ENCODE measurements at places on chromosomes 13 and 19. TPM values are rescaled to one million over a fixed set of nuclear protein-coding genes. Genes with fewer than 3 reads are reported as not detected.

LGALS14 gene
- total RNA-seq = not detected

ITGBL1 gene
- not detected for total RNA-seq

RAB20 gene
- 5.1 TPM for total RNA-seq

PNMA8C gene
- total RNA-seq = not detected

CEACAM7 gene
- not detected for total RNA-seq

GRCh38 chr19:35419046-35419445 lies 29.0 kb upstream of the FFAR2 start:
- H3K4me1 ChIP-seq = peaks cover 3% of the 10 kb centered on the region
- no peaks in the 10 kb centered on the region for H3K36me3 ChIP-seq
- no peaks in the 10 kb centered on the region for H3K27me3 ChIP-seq
- no peak overlapping the region for H3K4me3 ChIP-seq
- no peak for DNase-seq
- no peak overlapping the region for H3K27ac ChIP-seq

DNA sequence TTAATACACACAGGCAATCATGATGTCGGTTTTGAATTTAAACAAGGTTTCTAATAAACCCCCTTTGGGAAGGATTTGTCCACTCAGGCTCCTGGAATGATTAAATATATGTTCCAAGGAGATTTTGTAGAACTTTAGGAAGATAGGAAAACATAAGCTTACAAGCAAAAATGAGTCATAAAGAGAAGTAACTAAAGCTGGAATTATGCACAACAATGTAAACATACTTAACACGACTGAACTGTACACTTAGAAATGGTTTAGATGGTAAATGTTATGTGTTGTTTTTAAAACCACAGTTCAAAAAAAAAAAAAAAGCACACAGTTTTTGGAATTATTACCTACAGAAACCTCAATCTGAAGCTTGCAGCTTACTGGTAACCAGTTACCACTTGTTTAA lies 304.4 kb downstream of the NALCN start:
- no peaks in the 10 kb centered on the region for H3K36me3 ChIP-seq
- no peak overlapping the region for H3K4me3 ChIP-seq
- H3K27me3 ChIP-seq = no peaks in the 10 kb centered on the region
- DNase-seq = no peak
- no peaks in the 10 kb centered on the region for H3K4me1 ChIP-seq
- H3K27ac ChIP-seq = no peak overlapping the region

DNA sequence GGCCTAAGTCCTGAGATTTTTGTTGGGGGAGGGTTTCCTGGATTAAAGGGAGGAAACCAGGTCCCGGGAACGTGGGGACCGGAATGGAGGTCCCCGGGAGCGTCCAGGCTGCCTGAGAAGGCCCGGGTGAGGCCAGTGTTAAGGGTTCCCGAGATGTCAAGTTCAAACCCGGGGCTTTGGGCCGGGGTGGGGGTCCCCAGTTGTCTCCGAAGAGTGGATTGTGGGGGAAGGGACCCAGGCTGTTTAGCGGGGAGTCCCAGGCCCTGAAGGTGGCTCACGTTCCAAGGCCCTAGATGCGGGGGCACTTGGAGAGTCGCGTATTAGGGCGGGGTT lies 262 bp downstream of the COX7A1 start:
- no peaks in the 10 kb centered on the region for H3K27me3 ChIP-seq
- DNase-seq = no peak
- H3K4me1 ChIP-seq = no peaks in the 10 kb centered on the region

UBE2L5 gene
- 0.57 TPM for total RNA-seq

- H3K27ac ChIP-seq = peak overlapping the region; percentile 100
- H3K4me3 ChIP-seq = peak overlapping the region; percentile 5
- H3K36me3 ChIP-seq = no peaks in the 10 kb centered on the region
- no peaks in the 10 kb centered on the region for H3K27me3 ChIP-seq
- DNase-seq = peak; percentile 98
- peaks cover 76% of the 10 kb centered on the region for H3K4me1 ChIP-seq
Measured at GRCh38 chr19:14375055-14375581, 6.1 kb upstream of the ADGRE5 start.

GRCh38 chr19:48918801-48919247 lies 14.7 kb upstream of the DHDH start:
- H3K27me3 ChIP-seq = no peaks in the 10 kb centered on the region
- H3K27ac ChIP-seq = no peak overlapping the region
- no peaks in the 10 kb centered on the region for H3K36me3 ChIP-seq
- peaks cover 6% of the 10 kb centered on the region for H3K4me1 ChIP-seq

APOC4 gene
- total RNA-seq = not detected

DNA sequence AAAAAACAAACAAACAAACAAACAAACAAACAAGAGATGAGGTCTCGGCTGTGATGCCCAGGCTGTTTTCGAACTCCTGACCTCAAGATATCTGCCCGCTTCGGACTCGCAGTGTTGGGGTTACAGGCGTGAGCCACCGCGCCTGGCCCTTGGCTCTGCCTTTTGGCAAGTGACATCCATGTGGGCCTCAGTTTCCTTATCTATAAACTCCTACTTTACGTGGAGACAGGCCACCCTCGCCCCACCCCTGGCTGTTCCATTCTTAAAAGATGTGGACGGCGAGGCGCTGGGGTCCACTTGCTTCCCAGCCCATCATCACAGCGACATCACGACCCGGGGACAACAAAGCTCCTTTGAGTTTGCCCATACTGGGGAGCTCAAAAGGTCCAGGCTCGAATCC lies 1.7 kb downstream of the TSSK6 start:
- H3K4me3 ChIP-seq = no peak overlapping the region
- no peak overlapping the region for H3K27ac ChIP-seq
- H3K27me3 ChIP-seq = no peaks in the 10 kb centered on the region
- no peaks in the 10 kb centered on the region for H3K36me3 ChIP-seq
- no peak for DNase-seq
- peaks cover 12% of the 10 kb centered on the region for H3K4me1 ChIP-seq

PRKCG gene
- not detected for total RNA-seq

GRCh38 chr19:12156223-12157058 lies at the start of gene ZNF625:
TSS of gene ZNF625 (minus strand) at chr19:12156734. CDS start at chr19:12156558, 176 bp downstream.
- no peaks in the 10 kb centered on the region for H3K27me3 ChIP-seq
- H3K36me3 ChIP-seq = no peaks in the 10 kb centered on the region
- DNase-seq = peak; percentile 51

ZNF439 gene
- total RNA-seq = 52.3 TPM

DKKL1 gene
- total RNA-seq = 1.2 TPM

DNA sequence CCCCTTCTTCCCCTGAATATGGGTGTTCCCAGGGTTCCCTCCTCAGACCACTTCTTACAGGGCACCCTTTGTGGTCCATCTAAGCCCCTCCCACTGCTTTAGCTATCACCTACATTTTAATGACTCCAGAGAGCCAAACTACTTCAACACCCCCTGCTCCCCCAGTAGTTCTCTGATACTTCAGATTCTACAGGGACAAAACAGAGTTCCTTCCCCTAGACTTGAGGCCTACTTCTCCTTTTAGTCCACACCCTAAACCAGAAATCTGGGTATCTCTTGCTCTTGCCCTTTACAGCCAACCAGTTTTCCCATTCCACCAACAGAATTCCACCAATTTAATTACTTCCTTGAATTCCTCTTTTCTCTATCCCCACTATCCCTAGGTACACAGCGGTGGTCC lies 107.2 kb downstream of the KCNRG start:
- DNase-seq = peak; percentile 61
- peak overlapping the region; percentile 26 for H3K27ac ChIP-seq
- no peak overlapping the region for H3K4me3 ChIP-seq
- H3K27me3 ChIP-seq = no peaks in the 10 kb centered on the region

DNA sequence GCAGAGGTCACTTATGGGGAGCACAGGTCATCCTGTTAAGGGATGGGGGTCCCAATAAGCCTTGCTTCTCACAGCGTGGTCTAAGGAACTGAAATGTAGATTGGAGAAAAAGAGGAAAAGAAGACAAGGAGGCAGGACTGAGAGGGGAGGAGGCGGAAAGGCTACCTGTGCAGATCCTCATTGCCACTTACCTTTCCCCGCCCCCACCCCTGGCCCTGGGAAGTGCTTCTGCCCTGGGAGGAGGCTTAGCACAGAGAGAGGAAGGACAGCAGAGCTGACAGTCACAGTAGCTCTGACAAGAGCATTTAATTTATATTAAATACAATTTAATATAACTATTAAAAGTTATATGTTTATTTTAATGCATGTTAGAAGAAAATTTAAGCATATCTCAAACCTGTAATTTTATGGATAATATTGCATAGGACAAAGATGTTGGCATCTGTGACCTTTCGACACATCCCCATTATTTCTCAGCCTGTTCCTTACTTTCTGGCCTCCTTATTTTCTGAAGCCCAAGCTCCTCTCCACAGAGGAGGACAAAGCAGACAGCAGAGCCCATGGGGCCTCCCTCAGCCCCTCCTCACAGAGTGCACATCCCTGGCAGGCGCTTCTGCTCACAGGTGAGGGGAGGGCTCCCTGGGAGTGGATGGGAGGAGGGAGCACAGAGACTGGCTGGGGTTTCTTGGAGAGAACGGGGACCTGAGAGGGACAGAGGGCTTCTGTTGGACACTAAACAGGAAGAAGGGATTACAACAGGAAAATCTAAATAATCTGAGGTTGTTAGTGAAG lies 23.4 kb downstream of the CEACAM21 start:
- no peaks in the 10 kb centered on the region for H3K36me3 ChIP-seq
- no peak for DNase-seq
- H3K4me3 ChIP-seq = no peak overlapping the region
- no peak overlapping the region for H3K27ac ChIP-seq

DNA sequence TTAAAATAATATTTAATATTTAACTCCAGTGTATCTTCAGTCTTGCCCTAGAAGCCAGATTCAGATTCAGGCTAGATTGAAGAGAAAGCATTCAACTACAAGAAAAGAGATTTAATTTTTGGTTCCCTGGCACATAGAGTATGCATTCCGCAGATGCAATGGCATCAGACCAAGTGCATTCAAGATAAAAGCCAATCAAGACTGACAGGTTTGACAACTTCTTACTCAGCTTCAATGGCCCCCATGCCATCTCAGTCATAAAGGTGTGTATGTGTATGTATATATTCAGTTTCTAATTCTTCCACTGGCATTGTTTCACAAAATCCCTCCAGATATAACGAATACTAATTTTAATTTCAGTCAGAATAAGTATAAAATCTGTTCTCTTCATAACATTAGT lies 650.8 kb upstream of the GPC6 start:
- H3K36me3 ChIP-seq = no peaks in the 10 kb centered on the region
- no peak overlapping the region for H3K4me3 ChIP-seq
- no peak overlapping the region for H3K27ac ChIP-seq
- DNase-seq = no peak

DNA sequence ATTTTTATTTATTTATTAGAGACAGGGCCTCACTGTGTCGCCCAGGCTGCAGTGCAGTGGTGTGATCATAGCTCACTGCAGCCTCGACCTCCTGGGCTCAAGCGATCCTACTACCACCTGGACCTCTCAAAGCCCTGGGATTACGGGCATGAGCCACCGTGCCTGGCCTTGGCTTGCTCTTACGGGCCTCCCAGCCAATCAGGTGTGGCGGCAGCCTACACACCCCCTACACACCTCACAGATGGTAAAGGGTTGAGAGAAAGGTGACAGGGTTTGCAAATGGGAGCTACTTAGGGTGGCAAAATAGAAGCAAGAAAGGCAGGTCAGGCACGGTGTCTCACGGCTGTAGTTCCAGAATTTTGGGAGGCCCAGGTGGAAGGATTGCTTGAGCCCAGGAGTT lies 1.0 kb upstream of the ZBTB32 start:
- DNase-seq = no peak
- no peak overlapping the region for H3K4me3 ChIP-seq
- peaks cover 19% of the 10 kb centered on the region for H3K4me1 ChIP-seq
- H3K36me3 ChIP-seq = no peaks in the 10 kb centered on the region

DNA sequence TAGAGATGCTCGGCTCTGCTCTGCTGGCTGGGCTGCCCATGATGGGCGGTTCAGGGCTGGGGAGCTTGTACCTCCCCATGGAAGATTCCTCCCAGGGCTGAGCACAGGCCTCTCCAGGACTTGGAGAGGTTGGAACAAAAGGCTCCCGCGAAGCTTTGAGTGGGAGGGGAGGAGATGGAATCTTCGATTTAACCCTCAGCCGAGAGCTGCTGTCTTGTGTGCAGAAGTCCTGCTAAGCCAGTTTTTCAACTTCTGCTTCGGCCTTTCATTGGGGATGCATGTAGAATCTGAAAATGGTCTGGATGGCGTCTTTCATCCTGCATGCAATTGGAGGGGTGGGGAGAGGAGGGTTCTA lies 163.3 kb downstream of the KDM4B start:
- H3K4me1 ChIP-seq = peaks cover 64% of the 10 kb centered on the region
- peak overlapping the region; percentile 65 for H3K4me3 ChIP-seq
- DNase-seq = no peak
- peak overlapping the region; percentile 100 for H3K27ac ChIP-seq
- H3K36me3 ChIP-seq = peaks cover 50% of the 10 kb centered on the region

- H3K36me3 ChIP-seq = no peaks in the 10 kb centered on the region
- DNase-seq = no peak
- H3K27me3 ChIP-seq = no peaks in the 10 kb centered on the region
- no peak overlapping the region for H3K27ac ChIP-seq
- no peak overlapping the region for H3K4me3 ChIP-seq
Measured at GRCh38 chr13:42533336-42533591, 40.7 kb upstream of the TNFSF11 start.

- DNase-seq = no peak
- no peak overlapping the region for H3K27ac ChIP-seq
- H3K4me3 ChIP-seq = no peak overlapping the region
- no peaks in the 10 kb centered on the region for H3K27me3 ChIP-seq
- H3K36me3 ChIP-seq = peaks cover 2% of the 10 kb centered on the region
Measured at GRCh38 chr19:33493401-33494275, 28.0 kb downstream of the PEPD start.

DNA sequence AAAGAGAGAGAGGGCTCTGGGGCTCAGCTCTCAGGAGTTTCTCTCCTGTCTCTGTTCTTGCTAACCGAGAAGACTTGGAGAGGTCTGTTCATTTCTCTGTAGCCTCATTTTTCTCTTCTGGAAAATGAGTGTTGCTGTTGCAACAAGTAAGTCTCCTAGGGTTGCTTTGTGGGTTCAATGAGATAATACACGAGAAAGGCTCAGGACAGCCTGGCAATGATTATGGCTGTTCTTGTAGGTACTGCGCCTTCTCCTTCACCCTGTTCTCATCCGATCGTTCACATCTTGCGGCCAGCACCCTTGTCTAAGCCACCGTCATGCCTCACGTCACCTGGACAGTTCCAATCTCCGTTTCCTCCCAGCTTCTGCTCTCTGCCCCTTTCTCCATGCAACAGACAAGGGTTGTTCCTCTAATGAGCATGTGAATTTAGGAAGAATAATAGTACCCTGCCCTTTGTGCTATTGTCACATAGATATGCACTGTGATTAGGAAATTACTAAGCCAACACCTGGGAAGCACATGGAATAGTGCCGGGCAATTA lies 4.2 kb downstream of the C5AR1 start:
- H3K4me3 ChIP-seq = no peak overlapping the region
- H3K27ac ChIP-seq = no peak overlapping the region
- no peaks in the 10 kb centered on the region for H3K36me3 ChIP-seq
- peaks cover 3% of the 10 kb centered on the region for H3K27me3 ChIP-seq

ZIM2 gene
- not detected for total RNA-seq

- H3K27me3 ChIP-seq = no peaks in the 10 kb centered on the region
- no peaks in the 10 kb centered on the region for H3K4me1 ChIP-seq
- DNase-seq = no peak
Measured at GRCh38 chr13:98377635-98378378, 199.1 kb downstream of the STK24 start.
